ENCODE measurements at places on chromosomes 4 and X. TPM values are rescaled to one million over a fixed set of nuclear protein-coding genes. Genes with fewer than 3 reads are reported as not detected.

GRCh38 chrX:53211391-53211978 lies 13.5 kb downstream of the KDM5C start:
- no peak overlapping the region for H3K4me3 ChIP-seq
- H3K27me3 ChIP-seq: no peaks in the 10 kb centered on the region
- DNase-seq: no peak
- no peak overlapping the region for H3K27ac ChIP-seq
- peaks cover 16% of the 10 kb centered on the region for H3K36me3 ChIP-seq

DNA sequence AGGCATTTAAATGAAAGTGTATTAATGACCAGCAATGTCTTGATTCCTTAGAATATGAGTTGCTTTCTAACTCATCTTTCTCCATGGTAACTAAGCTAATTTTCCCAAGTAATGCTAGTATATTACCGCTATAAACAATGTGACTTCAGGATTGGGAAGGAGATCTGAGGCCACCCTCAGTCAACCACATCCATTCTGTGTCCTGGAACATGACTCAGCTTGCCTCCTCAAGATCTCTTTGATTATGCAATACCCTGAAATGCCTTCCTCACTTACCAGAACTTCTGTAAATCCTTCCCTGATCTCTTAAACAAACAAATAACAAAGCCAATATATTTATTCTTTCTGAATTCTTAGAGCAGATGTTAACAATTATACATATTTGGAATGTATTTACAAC lies 1495.5 kb downstream of the PCDH18 start:
- no peaks in the 10 kb centered on the region for H3K27me3 ChIP-seq
- no peaks in the 10 kb centered on the region for H3K36me3 ChIP-seq
- no peaks in the 10 kb centered on the region for H3K4me1 ChIP-seq
- no peak overlapping the region for H3K4me3 ChIP-seq

QRFPR gene
- total RNA-seq: not detected

GRCh38 chr4:13483768-13484121 lies 395 bp downstream of the RAB28 start:
- H3K4me1 ChIP-seq: no peaks in the 10 kb centered on the region
- H3K27me3 ChIP-seq: no peaks in the 10 kb centered on the region
- H3K27ac ChIP-seq: peak overlapping the region; percentile 98
- peak; percentile 73 for DNase-seq

MAOA gene
- 27.6 TPM for total RNA-seq

GABRE gene
- 23.1 TPM for total RNA-seq

All from fibroblast of lung (primary cell).